CD4-positive, alpha-beta T cell treated with Interleukin-1 beta for 1 hour (primary cell): ENCODE measurements at places on chromosomes 12 and 14.

DNA sequence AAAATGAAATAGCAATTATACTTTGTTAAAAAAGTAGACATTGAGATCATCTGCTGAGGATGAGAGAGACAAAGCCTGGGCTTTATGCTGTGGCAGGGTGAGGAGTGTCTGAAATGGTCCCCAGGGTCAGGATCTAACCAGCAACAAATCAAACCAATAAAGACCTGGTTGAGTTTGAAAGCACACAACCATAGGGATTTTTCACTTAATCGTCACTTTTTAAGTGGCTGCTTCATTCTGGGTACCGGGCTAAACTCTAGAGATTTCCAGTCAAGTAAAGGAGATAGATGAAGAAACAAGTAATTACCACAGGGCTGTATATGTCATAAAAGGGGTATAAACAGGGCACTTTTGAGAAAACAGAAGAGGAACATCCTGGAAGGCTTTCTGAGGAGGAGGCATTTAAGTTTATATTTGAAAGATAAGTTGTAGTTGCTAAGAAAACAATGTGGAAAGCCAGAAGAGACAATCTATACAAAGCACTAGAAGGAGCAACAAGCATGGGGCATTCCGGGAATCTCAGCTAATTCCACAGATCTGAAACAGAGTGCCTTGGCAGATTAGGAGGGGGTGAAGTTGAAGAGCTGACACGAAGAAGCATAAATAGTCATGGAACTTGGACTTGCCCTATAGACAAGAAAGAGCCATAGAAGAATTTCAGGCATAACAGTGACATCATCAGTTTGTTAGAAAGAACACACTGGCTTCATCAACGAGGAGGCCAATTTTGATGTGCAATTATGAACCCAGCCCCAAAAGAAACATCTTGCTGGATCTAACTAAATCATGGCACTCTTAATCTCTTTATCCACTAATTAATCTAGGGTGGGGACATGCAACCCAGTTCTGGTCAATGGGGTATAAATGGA, 46.9 kb upstream of the FRS2 start:
- no peak for DNase-seq

- no peak for DNase-seq
Observed at GRCh38 chr14:65432361-65432948, 19.9 kb downstream of the FUT8 start.

DNA sequence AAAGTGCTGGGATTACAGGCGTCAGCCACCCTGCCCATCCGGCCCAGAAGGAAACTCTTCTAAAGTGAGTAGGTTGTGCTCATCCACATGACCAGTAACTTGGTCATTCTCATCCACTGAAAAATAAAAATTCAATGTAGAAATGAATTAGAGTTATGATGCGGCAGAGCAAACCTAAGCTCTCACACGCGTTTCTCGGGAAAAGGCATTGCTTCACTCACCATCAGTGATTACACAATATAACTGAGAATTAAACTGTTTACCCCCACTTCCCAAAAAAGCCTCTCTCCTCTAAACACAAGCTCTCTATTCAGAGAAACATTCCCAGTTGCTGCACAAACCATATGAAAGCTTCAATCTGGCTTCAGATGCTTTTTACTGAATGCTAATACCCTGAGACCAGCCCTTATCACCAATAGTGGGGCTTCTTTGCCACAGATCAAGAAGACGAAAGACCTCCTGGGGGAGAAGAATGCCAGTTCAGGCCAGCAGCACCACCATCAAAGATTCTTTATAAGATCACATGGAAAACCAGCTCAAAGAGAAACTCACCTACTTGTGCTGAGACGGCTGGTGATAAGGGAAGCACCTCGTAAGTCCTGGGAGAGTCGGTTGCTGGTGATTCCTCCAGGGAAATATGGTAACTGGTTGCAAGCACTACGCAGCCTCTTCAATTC, 121.5 kb upstream of the SFSWAP start:
- no peak for DNase-seq

DNA sequence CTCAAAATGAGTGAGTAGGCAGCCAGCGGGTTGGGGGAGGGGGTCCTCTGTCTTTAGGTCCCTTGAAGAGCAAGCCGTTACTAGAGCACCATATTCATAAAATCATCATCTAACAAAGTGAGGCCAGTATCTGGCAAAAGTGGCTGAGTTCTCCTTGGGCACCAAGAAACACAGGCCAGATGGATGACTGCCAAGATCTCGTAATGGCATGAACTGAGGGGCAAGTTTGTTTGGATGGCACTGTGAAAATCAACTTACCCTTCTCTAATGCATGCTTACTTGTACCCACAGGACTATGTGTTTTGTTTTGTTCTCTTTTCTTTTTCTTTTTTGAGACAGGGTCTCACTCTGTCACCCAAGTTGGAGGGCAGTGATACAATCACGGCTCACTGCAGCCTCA, 41.6 kb downstream of the GNPTAB start:
- DNase-seq: no peak

- no peak for DNase-seq
Observed at GRCh38 chr12:100963381-100963780, 168.8 kb downstream of the ANO4 start.

- DNase-seq: no peak
Observed at GRCh38 chr14:76705214-76705613, 56.1 kb upstream of the VASH1 start.

DNA sequence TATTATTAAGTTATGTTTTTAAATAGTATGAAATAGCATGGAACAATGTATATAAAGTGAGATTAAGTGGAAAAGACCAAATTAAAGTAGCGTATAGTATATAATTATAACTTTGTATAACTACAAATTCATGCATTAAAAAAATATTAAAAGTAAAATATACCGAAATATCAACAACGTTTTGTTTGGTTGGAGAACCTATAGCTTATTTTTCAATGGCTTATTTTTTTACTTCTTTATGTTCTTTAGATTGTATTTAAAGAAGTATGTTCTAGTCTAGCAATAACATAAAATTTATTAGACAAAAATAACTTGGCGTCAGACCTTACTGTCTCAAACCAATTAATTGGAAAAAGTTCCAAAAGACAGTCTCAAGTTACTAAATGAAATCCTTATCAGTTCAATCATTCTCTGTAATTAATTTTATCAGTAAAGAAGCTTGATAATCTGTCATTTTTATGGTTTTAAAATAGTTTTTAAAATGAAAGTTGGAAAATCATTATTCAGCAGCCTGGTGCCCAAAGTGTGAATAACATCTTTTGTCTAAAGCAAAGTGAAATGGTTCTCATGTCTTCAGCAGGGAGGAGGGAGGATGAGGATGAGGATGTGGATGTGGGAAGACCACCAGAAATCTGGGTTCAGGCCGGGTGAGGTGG, 46.7 kb downstream of the IRAK3 start:
- DNase-seq: no peak

GRCh38 chr12:578748-579419, 84.4 kb downstream of the NINJ2 start:
- no peak for DNase-seq

GRCh38 chr12:94763462-94763861, 113.1 kb upstream of the TMCC3 start:
- no peak for DNase-seq

DNA sequence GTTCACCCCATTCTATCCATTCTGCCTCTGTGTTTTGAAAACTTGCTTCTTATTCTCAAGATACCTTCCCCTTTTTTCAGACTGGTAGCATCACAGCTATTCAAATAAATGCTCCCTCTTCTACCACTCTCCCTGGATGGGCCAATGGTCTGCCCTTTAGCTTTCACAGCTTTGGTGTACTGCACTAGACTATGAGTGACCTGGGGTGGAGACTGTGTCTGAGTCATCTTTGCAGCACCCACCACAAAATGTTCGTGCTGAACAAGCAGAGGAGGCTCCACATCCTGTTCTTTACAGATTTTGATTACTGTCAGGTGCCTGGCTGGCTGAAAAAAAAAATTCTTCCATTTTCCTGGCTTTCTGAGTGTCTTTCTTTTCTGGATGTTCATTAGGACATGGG, 1104.1 kb upstream of the TMEM132C start:
- DNase-seq: peak; percentile 45

GRCh38 chr14:61706096-61706690, 10.9 kb downstream of the HIF1A start:
- no peak for DNase-seq

DNA sequence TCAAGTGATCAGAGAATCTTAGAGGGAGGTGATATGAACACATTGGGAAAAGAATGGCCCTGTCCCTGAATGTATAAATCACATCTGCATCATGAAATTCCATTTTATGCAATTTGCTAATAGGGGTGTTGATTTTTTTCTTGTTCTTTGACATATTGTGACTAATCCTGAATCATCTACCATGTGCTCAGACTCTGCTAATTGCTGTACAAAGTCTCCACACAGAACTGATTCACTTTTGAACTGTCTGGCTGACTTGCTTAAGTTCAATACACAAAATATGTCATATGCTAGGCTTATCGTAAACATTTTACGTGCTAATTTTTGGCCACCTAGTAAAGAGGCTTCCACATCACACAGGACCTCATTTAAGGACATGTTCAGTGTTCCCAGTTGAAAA, 2.6 kb downstream of the TMEM132D start:
- no peak for DNase-seq

- DNase-seq: no peak
Observed at GRCh38 chr14:38790916-38791315, 312.1 kb downstream of the SEC23A start.

DNA sequence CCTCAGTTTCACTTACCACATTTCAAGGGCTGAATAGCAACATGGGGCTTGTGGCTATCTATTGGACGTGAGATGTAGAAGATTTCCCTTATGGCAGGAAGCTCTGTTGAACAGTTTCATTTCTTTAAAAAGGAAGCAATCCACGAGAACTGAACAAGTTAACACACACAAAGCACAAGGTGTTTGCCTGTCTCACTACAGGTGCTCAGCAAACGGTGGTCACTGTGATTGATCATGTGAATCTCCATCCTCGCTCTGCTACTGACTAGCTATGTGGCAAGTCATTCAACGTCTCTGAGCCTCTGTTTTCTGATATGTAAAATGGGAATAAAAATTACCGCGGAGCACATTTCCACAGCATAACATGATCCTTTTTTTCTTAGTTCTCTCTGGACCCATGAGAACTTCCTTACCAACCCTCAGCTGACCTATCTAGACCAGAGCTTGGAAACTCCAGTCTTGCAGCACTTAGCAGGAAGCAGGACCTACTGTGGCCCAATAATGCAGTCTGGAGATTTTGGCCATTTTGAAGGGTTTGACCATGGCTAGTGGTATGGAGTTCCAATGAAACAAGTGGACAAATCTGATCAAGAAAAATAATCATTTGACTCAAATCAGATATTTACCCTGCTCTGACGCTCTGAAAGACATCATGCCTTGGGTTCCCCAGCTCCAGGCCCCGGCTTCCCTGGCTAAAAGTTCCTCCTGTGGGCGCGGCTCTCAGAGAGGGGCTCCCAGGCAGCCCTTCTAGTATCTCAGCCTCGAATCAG, 278.8 kb downstream of the ZFP36L1 start:
- no peak for DNase-seq

GRCh38 chr12:67111182-67111581, 158.0 kb upstream of the CAND1 start:
- no peak for DNase-seq

DNA sequence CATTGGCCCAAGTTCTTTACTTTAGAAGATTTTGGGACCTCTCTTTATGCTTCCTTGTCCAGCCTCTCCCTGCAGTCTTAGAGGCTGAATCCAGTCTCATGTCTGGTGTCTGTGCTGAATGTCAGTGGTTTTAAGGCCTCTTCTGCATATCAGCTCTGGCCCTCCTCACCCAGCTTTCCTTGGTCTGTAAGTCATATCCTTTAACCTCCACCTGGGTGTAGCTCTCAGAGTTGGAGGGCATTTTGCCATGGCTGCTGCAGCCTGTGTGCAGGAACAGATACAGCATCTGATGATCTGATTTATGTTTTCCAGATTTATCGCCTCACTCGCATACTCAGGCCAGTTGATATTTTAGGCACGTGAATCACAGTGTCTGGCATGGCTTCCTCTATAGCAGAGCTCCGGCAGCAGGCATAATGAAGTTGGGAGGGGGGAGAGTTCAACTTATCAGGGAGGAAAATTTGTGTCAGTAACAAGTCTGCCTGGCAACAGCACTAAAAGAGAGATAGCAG, 335.0 kb downstream of the PCNX1 start:
- no peak for DNase-seq

- DNase-seq: no peak
Observed at GRCh38 chr14:99186956-99187690, 84.9 kb downstream of the BCL11B start.

DNA sequence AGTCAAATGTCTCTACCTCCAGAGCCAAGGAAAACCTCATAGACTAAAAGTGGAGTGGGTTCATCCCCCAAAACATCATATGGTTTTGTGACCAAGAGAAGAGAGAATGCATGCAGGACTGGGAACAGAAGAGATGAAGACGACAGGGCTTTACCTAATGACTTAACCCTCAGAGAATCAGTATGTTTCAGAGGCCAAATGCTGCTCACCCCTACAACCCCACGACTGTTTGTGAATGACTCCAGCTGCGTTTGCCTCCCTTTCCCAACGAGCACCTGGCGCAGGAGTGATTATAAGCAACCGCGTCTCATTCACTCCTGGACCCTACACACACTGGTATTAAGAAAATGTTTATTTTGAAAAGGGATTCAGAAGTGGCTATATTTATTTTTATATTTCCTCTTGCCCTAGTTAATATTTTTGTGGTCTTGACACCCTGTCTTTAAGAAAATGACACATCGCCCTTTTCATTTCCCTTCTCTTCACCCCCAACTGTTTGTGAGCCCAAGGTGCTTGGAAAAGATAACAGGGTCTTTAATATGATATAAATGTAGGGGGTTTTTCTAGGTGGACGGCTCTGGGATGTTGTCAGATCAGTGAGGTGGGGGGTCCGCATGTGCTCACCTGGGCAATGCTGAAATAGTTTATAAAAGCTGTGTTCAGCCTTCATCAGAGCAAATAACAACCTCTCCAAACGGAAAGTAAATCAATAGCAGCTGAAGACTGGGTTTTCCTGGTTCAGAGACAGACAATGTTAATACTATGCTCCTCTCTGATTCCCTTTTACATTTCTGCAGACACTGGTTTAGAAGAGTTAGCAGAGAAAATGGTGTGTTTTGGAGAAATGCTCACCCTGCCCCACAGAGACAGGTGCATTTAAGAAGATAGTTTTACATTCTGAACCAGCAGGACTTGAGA, 77.7 kb downstream of the SLC15A4 start:
- no peak for DNase-seq

DNA sequence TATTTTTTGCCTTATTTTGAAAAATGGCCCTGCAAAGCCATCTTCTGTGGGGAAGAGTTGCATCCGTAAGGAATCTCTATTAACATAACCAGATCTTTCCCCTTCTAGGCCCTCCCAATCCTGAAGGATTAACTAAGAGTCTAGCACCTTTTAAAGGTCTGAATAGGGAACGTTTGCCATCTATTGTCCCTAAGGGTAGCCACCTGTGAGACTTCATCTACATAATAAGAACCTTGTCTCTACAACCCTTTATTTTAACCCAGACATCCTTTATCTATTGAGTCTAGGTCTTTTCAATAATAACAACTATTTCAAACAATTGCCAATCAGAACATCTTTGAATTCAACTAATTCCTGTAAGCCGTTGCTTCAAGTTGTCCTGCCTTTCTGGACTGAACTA, 4.4 kb downstream of the EDDM3B start:
- DNase-seq: no peak
